Epithelial cell of esophagus (primary cell): ENCODE measurements at places on chromosomes 6 and 20.
A peak's percentile ranks its signal among the peaks of the same experiment; 100 is the strongest.

DNA sequence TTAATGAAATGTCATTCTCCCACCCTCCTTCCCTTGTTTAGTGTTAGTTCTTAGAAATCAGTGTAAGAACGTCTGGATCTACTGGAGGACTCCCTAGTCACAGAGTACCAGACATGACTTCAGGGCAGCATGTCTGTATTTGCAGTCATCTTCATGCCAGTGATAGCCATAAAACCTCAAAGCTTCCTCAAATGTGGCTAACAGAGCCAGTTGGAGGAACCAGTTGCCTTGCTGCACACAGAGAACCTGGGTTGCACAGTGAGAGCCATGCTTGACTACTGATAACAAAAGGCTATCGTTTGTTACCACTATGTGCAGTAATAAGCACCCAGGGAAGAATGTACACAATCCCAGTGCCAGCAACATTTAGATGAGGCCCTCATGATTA is 20.1 kb downstream of the NT5E start:
- DNase-seq: no peak

DNA sequence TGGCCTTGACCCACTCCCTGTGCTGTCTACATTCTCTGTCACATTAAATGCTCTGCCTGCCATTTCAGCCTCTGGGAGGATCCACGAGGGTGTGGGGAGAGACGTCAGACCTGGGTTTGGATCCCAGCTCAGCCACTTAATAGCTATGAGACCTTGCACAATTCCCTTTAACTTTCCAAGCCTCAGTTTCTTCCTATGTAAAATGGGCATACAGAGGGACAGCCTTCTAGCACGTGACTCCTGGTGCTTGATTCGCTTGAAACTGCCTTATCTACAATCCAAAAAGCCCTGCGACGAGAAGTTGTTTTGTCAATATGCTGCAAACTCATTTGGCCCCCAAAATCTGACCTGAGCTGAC is 40.0 kb downstream of the TOX2 start:
- DNase-seq: no peak

DNA sequence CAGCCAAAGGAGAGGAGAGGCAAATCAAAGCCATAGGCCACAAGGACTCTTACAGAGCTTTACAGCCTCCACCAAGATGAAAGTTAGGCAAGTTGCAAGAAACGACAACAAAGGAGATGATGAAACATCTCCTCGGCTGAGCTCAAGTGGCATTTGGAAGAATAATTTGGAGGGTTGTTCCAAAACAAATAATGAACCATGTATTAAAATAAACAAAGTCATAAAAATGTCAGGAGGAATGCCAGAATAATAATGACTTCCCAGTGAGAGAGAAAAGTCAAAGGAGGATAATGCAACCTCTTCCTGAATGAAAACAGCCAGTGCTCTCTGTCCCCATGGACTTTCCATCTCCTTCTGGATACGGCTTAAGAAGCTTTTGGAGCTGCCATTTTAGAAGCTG is 371.4 kb upstream of the ID4 start:
- peak; percentile 20 for DNase-seq

DNA sequence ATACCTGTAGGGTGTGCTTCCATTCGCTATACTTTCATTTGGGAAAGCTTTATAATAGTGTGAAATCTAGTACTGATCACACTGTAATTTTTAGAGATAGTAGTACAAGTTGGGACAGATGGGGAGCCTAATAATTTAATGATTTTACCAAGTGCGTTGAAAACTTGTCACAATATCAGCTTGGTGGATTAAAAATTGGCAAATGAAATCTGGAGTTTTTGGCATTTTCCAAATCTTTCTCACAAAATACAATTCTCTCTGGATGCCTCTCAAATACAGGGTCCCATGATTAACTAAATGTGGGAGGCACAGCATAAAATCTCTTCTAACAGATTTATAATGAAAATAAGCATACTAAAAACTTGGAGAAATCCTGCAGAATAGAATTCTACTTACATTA is 96.4 kb downstream of the PLCB4 start:
- no peak for DNase-seq

DNA sequence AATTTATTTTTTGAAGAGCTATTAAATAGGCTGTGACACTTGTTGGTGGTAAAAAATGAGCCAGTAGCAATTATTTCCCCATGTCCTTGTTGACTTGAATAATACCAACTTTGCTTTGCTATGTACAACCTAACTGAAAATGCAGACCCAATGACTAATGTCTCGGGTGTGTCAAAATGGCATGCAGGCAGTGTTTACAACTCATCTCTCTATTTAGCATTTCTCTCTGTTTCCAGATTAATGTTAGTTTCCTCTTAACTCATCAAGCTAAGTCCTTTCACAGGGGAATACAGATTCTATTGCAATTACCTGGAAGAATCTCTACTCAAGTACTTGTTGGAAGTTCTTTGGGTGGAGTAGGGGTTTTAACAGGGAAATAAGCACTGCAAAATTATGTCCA is 504.4 kb downstream of the BCKDHB start:
- DNase-seq: peak; percentile 91

DNA sequence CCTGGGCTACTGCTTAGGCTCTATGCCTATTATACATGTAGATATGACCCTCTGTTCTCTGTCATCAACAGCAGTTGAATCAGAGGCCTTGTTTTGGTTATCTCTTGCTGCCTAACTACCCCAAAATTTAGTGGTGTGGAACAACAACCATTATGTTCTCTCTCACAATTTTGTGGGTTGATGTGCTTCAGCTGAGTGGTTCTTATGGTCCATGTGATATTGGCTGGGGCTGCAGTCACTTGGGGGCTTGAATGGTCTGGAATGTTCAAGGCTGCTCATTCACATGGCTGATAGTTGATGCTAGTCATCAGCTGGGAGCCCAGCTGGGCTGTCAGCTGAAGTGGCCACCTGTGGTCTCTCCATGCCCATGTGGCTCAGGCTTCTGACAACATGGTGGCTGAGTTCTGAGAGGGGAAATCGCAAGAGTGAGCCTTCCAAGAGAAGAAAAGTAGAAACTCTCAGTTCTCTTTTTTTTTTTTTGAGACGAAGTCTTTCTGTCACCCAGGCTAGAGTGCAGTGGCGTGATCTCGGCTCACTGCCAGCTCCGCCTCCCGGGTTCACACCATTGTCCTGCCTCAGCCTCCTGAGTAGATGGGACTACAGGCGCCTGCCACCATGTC is 47.8 kb downstream of the SHLD1 start:
- DNase-seq: no peak

DNA sequence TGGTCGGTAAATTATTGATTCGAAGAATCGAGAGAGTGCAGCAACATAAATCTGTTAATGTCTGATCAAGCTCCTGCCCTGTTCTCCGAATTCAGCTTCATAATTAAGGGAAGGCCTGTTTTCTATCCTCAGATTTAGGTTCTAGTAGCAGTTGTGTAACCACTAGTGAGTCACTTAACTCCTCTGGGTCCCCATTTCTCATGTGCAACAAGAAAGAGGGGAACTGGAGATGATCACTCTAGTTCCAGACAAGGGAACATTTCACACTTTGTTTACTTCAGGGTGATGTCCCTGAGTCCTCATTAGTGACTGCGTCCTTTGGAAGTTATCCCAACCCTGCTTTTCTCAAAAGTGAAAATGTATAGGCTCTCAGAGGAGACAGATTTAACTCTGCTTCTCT is 68.1 kb upstream of the RNF146 start:
- DNase-seq: peak; percentile 8

- peak; percentile 88 for DNase-seq
Measured at GRCh38 chr6:4299476-4299875, 164.1 kb upstream of the ECI2 start.

GRCh38 chr6:43037197-43037596 is 15.8 kb downstream of the RRP36 start:
- DNase-seq: no peak

- no peak for DNase-seq
Measured at GRCh38 chr6:2524090-2524489, 226.6 kb downstream of the MYLK4 start.

DNA sequence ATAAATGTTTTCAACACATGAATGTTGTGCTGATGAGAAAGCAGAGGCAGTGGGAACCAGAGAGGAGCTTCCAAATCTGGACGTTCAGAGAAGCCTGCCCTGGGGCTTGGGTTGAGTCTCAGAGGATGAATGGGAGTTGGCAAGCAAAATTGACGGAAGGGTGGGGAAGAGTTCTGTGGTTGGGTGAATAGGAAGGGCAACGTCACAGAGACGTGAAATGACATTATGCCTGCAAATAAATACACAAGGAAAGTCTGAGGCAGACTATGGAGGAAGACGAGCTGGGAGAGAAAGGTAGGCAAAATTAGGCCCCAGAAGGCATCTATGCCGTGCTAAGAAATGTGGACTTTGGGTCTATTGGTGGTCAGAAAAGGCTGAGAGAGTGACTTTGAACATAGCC is 25.2 kb upstream of the SGK1 start:
- DNase-seq: no peak

DNA sequence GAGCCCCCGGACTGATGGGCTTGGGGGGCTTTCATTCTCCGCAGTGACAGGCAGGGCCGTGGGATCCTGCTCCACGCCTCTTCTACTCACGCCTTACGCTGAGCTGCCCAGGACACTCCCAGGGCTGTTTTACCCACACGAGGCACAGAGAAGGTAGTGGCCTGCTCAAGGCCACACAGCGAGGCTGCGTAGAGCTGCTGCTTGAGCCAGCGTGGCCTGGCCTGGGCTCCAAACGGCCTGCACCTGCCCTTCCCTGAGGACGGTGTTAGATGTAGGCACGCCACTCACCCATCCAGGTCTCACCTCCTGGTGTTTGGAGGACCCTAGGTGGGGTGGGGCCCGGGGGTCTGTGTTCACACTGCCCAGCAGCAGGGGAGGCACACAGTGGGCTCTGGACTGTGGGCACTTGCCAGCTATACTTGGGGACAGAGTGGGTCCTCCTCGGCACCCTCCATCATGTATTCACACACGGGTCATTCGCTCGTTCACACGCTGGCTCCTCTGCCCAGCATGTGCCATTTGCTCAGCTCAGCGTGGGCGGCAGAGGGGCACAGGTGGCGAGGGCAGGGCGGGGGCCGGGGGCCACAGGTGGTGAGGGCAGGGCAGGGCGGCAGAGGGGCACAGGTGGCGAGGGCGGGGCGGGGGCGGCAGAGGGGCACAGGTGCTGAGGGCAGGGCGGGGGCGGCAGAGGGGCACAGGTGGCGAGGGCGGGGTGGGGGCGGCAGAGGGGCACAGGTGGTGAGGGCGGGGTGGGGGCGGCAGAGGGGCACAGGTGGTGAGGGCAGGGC is 18.4 kb upstream of the RBBP8NL start:
- DNase-seq: no peak

DNA sequence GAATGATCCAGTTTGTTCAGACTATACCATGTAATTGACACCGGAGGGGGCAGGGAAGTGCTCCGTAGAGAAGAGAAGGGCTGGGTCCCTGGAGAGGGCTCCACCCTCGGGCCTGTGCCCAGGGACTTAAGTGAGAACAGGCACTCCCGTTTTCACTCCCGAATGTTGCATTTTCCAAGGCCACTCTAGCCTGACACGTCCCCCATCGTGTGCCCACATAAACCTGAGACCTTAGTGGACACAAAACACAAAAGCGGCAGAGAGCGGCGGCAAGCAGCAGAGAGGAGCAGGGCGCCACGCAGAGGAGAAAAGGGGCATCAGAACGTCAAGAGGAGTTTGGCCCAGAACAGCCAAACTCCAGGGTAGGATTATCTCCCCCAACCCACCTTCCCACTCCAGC is 1405.1 kb downstream of the GRIK2 start:
- peak; percentile 7 for DNase-seq

DNA sequence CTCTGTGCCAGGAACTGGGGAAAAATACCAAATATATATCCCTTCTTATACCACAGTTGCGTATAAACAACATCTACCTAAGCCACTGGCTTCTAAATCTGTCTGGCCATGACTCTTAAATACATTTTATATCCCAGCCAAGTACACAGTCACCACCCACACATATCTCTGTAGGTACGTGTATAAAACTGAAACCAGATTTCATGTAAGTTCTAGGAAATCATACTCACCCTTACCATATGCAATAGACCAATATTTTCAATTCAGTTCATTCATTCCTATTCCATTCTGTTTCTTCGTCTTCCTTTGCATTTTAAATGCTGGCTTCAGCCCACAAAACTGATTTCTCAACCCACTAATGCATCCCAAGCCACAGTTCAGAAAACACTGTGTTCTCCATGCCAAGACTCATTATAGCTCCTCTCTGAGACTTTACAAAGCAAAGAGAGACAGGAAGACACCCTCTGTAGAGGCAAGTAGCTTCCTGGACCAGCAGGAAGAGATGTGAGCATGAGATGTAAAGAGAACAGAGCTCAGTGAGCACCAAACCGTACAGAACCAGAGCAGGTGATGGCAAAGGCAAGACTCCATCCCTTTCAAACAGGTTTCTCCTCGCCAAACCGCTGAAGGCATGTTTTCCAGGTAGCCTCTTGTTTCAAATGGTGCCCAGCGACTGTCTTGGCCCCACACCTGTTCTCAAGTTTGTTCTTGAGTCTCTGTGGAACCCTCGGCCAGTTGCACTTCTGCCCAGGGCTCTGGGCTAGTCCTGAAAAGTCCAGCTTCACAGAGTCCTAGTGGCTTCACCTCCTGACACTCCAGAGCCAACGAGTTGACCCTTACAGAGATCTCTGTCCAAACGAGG is 18.7 kb downstream of the FAM50B start:
- DNase-seq: peak; percentile 49

- DNase-seq: peak; percentile 69
Measured at GRCh38 chr6:45586216-45587171, 208.8 kb upstream of the SUPT3H start.

GRCh38 chr6:143325379-143326140 is 124.9 kb downstream of the ADAT2 start:
- DNase-seq: peak; percentile 95

DNA sequence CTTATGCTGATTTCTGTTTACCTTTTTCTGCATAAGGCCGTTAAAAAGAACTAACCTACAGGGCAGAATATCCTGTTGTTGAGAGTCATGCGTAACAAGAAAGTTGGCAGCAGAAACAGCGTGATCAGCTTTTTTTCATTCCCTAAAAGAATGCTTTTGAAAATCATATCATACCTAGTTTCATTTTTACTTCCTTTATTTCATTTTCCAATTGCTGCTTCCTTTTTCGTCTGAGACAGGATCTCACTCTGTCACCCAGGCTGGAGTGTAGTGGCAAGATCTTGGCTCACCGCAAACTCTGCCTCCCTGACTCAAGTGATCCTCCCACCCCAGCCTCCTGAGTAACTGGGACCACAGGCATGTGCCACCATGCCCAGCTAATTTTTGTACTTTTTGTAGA is 4.1 kb downstream of the CALHM6 start:
- no peak for DNase-seq

- peak; percentile 60 for DNase-seq
Measured at GRCh38 chr6:54697424-54697823, 149.1 kb upstream of the FAM83B start.

DNA sequence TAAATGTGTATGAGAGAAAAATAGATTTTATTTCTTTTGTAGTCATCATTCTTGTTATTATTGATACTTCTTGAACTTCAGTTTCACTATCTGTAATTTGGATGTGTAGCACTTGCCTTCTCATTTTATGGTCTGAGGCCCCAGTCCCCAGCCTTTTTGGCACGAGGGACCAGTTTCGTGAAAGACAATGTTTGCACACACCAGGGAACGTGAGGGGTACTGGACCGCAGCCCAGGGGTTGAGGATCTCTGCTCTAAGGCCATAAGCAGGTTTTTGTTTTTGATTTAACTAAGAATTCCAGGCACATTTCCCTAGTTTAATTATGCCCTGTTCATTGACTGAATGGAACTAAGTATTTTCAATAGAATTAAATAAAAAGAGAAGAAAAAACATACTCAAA is 261.5 kb downstream of the BMP2 start:
- no peak for DNase-seq

GRCh38 chr6:52925042-52925441 is 15.5 kb upstream of the GSTA3 start:
- peak; percentile 88 for DNase-seq

- DNase-seq: peak; percentile 29
Measured at GRCh38 chr6:111173341-111173740, 86.0 kb downstream of the SLC16A10 start.
